ENCODE measurements at places on chromosomes 3 and 15.

- DNase-seq: no peak
These were observed 7.8 kb upstream of the GPR171 start for GRCh38 chr3:151210676-151211381.

DNA sequence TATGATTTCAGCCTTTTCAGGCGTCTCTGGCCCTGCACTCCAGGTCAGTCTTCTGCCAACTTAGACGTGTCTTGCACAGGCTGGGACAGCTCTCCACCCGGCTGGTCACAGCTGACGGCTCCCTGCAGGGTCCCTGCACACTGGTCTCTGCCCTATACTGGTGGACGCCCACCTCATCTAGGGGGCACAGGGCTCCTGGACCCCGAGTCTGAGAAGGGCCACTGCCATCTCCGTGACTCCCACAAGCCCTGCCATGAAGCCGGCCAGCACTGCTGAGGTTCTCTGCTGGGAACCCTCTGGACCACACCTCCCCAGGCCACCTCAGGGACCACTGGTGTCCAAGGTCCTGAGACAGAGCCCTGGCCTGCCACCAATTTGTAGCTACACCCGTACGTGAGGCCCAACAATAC, 40.5 kb downstream of the CYFIP1 start:
- no peak for DNase-seq

DNA sequence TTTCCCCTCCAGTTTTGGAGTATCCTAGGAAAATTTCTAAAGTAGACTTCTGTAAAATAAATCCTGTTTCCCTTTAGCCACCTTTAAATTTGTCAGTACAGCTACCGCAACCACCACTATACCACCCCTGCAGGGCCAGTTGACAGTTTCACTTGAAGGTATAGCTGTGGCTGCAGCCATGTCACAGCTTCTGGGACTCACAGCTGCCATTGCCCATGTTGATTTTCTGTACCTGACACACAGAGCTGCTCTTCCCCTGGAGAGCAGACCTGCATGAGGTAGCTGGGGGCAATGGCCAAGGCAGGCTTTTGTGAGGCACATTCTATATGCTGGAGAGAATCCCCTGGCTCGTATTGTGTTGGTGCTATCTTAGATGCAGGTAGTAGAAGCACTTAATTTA, 345.4 kb downstream of the LRTM1 start:
- no peak for DNase-seq

DNA sequence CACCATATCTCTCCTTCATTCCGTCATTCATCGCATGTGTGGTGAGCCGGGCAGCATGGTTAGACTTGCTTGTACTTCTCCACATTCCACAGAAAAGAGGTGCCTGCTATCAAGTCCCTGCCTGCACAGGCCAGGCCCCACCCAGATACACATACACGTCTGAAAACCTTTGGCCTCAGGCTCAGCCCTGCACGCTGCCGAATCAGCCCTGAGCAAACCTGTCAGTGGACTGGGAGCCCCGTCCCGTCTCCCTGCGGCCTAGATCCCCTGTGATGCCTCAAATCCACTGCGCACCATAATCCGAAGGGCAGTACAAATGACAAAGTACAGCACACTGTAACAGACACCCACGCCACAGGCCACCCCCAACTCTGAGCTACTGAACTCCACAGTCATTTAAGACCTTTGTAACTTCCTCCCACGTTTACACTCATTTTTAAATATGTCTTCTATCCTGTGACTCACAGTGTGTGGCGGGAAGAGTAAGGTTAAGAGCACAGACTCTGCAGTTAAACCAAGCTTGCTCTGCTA, 67.1 kb downstream of the MB21D2 start:
- DNase-seq: peak; percentile 58

DNA sequence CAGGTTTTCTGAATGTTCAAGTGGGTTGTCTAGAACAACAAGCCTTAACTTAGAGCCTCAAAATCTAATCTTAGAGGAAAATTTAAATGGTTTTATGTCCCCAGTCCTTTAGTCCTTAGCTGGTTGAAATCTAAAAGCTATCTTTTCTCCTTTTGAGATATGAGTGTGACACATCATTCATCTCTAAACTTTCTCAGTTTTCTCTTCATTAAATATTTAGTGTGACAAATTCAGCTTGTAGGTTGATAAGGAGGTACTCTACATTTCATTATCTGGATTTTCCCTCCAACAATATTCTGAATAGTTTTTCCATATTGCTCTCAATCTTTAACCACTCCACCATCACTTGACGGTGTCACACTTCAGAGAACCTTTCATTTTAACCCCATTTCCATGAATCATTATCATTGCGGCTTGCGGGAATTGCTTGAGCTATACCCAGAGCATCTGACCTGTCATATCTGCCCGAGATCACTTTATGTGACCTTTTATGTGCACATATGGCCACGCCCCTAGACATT, 16.1 kb upstream of the ATP8B4 start:
- DNase-seq: peak; percentile 65

GRCh38 chr3:60090548-60090947, 1040.7 kb upstream of the CFAP20DC start:
- no peak for DNase-seq

- no peak for DNase-seq
These were observed 24.5 kb upstream of the PROK2 start for GRCh38 chr3:71809321-71810026.

GRCh38 chr3:169094204-169094603, 569.3 kb downstream of the MECOM start:
- DNase-seq: no peak

- DNase-seq: no peak
These were observed 22.9 kb downstream of the EPHB3 start for GRCh38 chr3:184584464-184584891.

GRCh38 chr3:47113669-47114365, 50.1 kb downstream of the SETD2 start:
- DNase-seq: no peak

- DNase-seq: no peak
These were observed 1.4 kb downstream of the FURIN start for GRCh38 chr15:90869601-90870353.

GRCh38 chr15:70505411-70505919, 257.9 kb downstream of the UACA start:
- DNase-seq: peak; percentile 46

DNA sequence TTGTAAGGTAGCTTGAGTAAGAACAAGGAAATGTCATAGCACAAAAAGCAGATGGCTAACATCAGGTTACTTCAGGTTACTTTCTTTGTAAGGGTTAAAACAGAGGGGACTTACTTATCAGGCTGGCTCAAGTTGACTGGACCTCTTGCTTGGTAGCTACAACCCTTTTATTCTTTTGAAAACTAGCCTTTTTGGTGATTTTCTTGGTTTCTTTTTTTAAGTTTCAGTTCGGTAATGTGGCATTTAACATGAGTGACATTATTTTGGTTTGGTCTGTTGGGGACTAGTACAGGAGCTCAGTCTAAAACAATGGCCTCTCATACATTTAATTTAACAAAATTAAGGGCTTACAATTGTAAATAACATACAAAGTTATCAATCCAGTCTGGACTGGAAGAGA, 621.4 kb downstream of the OTOL1 start:
- DNase-seq: no peak

DNA sequence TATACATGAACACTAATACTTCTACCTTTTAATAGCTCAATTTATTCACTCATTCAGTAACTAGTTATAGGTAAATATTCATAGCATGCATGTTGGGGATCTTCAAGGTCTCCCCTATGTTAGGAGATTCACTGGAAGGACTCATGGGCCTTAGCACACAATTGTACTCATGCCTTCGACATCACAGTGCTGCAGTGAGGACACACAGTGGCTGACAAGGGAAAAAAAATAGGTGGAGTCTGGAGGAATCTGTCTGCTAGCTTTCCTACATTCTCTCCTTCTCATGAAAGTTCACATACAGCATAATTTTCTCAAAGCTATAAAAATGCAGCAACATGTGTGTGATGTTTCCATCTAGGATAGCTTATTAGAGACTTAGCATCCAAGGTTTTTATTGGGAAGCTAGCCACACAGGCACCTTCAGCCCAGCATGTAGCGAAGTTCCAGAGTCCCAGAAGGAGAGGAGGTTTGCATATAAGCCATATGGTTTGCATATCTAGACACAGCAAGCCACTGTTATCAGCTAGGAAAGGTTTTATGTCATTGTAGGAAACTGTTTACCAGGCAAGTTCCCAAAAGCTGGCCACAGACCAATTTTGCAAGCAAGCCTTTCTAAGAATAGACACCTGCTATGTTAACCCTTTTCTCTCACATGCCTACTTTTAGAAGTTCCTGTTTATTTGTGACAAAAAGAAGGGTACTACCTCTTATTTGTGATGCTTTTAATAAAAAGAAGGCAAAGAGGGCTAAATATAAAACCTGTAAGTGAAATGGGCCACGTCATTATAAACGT, 46.4 kb downstream of the MORC1 start:
- no peak for DNase-seq

GRCh38 chr3:120203621-120204020, 81.4 kb downstream of the GPR156 start:
- DNase-seq: no peak

DNA sequence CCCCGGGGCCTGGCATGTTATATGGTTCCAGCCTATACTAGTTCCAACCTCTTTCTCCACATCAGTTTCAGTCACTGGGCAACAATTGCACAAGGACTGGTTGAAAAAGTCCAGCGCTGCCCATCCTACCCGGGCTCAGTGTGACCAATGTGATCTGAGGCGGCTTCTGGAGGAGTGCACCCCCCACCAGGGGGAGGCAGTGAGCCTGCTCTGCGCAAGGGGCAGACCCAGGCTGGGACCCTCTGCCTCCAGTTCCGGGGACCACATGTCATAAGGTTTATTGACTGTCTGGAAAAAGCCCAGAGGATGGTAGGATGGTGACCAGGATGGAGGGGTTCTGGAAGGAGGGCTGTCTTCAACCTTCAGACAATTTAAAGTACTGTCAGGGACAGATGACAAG, 25.6 kb upstream of the NR2E3 start:
- DNase-seq: peak; percentile 8

DNA sequence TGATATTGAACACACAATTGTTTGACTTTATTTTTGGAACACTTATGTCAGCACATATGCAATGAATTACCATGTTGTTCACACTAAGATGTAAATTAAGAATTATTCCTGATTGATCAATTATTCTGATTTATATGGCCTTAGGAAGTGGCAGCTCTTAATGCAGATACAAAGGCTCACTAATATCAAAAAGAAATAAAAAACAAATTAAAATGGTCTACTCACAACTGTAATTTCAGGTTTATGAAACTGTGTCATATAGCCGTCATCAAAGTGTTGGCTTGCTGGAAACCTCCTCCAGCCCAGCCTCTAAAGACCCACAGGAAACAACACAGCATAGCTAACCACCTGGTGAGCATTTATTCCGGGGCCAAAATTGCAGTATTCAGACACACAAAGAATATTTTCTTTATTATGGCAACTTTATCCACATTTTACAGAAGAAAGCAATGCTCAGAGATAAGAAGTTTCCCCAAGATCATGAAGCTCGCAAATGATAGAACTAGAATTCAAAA, 33.4 kb downstream of the PDZRN3 start:
- DNase-seq: no peak

GRCh38 chr3:81581966-81582599, 179.4 kb downstream of the GBE1 start:
- no peak for DNase-seq

- no peak for DNase-seq
These were observed 87.5 kb upstream of the TGFBR2 start for GRCh38 chr3:30518872-30519271.

GRCh38 chr15:45428491-45428890, 50.1 kb upstream of the GATM start:
- DNase-seq: no peak

DNA sequence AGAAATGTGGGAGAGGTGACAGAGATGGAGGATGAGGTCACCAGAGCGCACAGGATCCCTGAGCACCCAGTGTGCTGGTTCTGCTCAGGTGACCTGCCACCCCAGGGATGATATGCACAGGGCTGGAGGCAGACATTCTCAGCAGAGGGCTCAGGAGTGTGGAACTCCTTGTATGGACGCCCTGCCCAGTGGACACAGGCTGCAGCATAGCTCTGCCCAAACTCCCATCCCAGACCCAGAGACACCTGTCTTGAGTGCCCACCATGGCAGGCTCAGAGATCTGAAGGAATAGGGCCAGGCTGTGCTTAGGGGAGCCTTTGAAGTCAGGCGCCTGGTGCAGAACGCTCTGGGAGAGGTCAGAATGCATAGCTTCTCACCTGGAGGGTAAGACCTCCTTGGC, 47.3 kb downstream of the PPCDC start:
- DNase-seq: no peak

DNA sequence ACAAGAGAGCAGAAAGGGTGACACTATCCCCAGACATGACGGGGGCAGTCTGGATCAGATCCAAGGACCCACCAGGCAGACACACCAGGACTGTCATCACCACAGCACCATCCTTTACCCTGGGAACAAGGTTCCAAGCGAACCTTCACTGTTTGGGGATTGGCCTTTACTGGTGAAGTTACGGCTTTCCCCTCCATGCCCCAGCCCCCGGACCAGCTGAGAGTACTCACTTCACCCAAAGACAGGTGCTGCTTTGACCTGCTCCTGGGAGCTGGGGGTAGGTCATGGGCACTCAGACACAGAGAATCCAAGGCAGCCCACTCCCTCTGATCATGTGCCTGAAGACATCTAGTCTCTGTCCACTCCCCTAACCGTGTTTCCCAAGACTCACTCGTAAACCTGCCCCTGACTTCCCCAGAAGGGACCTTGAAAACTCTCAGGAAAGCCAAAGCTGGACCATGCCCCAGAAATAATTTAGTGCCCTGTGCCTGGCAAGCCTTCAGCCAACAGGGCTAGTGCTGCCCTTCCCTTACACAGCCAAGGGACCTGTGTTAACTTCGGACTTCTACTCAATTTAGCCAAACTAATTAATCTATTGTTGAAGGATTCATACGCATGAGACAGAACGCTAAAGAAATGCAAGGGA, 2.8 kb downstream of the RRP9 start:
- DNase-seq: no peak

DNA sequence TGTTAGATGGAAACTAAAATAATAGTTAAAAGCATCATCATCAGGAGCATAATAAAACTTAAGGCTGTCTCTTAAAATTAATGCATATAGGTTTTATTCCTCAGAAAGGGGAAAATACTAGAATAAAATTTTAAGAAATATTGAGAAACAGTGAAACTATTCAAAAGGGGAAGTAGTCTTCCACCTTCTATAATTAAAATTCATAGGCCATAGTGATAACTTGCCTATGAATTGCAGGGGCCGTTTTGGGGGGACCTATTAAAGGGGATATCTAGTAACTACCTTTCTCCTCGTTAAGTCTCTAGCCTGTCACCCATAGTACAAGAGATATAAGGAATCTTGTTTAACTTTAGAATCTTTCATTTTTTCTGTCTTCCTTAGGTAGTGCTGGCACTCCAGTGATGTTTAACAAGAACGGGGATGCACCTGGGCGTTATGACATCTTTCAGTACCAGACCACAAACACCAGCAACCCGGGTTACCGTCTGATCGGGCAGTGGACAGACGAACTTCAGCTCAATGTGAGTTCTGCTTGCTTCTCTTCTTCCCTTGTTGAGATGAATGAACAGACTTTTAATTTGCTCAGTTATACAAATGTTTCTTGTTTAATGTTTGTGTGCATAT, 600.4 kb downstream of the GRM7 start:
- no peak for DNase-seq
